Right hindlimb (tissue), 1 donor: ENCODE measurements at places on chromosomes 2 and 18.

DNA sequence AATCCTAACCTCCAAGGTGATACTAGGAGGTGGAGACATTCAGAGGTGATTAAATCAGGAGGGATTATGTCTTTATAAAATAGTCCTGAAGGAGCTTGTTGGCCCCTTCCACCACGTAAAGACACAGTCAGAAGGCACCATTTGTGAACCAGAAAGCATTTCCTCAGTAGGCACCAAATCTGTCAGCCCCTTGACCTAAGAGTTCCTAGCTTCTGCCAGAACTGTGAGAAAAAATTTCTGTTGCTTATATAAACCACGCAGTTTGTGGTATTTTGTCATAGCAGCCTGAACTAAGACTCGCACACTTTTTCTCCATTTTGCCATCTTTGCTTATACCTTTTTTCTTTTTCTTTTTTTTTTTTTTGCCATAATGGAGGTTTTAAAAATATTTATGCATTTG lies 18.6 kb upstream of the NARS1 start:
- DNase-seq, result no peak

DNA sequence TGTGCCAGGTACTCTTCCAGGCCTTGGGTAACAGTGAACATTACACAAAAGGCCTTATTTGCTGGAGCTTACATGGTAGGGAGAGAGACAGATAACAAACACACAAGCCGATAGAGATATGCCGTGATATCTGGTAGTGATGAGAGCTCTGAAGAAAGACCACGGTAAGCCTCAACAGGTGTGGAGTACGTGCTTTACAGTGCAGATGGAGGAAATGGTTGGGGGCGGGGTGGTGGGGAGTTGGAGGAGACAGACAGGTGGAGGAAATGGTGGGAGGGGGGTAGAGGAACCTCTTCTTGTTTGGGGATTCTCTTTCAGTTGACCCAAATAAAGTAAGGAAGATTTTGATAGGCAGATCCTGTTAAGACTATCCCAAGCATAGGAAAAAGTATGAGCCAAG lies 141.1 kb upstream of the ALPP start:
- DNase-seq, result no peak

- DNase-seq, result no peak
These were observed 55.0 kb downstream of the RNF144A start for GRCh38 chr2:6972067-6972710.

GRCh38 chr2:102062802-102063201 lies 71.0 kb downstream of the IL1R2 start:
- DNase-seq, result no peak

- no peak for DNase-seq
These were observed 74.5 kb downstream of the QPCT start for GRCh38 chr2:37418956-37419355.

DNA sequence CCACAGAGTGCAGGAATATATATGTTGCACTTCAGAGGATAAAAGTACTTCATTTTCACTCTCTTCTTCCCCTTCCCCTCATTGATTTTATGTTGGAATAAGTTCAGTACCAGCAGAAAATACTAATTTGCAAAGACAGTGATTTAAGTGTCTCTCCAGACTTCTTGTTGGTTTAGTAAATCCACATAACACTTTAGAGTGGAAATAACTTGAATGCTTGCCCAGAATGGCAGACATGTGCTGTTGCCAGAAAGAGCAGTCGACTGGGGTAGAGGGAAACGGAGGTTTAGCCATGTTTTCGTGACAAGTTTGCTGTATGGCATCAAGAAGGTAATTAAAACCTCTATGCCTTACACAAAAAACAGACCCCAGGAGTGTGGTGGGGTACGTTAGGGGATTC lies 246.0 kb upstream of the CXCR4 start:
- no peak for DNase-seq

- no peak for DNase-seq
These were observed 72.5 kb downstream of the VAPA start for GRCh38 chr18:9986156-9986930.

- no peak for DNase-seq
These were observed 225.0 kb downstream of the ALPK2 start for GRCh38 chr18:58403799-58404455.

DNA sequence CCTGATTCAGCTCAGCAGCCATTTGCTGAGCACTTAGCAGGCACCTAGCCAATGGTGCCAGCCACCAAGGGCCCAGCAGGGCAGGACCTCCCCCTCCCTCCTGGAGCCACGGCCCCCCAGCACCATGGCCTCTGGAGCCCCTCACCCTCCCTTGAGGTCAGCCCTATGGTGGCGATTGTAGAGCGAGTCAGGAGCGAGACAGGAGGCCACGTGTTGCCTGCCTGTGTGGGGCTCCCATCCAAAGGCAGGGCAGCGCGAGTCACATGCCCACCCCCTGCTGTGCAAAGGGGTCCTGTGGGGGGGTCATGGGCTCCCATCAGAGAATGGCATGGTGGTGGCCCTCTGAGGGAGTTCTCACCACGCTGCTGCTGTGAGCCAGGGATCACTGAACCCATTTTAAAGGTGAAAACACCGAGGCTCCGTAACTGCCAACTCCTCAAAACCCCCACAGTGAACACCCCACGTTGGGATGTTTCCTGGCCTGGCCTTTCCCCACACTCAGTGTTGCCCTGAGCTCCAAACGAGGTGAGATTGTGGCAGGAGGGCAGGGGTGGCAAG lies 35.6 kb downstream of the RAMP1 start:
- DNase-seq, result no peak

GRCh38 chr2:53668624-53669026 lies 99.0 kb upstream of the CHAC2 start:
- no peak for DNase-seq

DNA sequence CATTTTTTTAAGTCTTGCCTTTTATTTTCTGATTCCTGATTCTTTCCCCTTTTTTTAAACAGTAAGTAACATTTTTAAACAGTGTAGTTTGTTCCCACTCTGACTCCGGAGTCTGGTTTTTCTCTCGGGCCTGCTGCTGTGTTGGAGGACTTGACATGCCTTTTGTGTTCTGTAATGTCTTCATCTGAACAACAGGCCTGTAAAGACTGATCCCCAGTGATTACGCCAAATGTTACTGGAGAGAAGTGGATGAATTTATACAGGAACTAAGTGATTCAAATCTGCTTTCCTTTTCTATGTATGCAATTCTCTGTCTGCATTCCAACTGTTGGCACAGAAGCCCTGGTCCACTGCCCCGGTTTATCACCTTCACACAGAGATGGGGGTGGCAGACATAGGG lies 54.3 kb upstream of the RMDN2 start:
- no peak for DNase-seq

DNA sequence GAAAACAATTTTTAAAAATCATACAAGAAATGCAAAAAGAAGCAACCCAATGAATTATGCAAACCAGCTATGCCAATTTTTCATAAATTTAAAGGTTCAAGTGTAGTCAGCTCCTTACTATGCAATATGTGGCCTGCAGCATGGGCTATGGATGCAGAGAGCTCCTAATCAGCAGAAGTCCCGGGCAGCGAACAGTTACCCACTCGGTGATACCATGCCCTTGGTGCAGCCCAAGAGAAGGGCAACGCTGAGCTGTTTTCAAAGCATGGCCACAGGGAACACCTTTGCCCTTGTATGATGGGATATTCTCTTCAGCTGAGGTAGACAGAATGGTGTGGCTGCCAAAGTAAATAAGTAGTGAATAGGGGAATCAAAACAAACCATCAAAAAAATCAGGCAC lies 17.3 kb upstream of the ARL5A start:
- no peak for DNase-seq

GRCh38 chr2:8285081-8285480 lies 396.8 kb upstream of the ID2 start:
- no peak for DNase-seq

DNA sequence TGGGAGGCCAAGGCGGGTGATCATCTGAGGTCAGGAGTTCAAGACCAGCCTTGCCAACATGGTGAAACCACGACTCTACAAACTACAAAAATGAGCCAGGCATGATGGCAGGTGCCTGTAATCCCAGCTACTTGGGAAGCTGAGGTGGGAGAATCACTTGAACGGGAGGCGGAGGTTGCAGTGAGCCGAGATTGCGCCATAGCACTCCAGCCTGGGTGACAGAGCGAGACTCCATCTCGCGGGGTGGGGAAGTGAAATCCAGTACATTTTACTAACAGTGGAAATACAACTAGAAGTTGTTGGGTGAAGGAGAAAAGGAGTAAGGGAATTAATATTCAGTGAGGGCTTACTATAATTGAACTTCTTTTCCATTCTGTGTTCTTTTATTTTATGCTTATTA lies 13.2 kb upstream of the ENOSF1 start:
- DNase-seq, result no peak

DNA sequence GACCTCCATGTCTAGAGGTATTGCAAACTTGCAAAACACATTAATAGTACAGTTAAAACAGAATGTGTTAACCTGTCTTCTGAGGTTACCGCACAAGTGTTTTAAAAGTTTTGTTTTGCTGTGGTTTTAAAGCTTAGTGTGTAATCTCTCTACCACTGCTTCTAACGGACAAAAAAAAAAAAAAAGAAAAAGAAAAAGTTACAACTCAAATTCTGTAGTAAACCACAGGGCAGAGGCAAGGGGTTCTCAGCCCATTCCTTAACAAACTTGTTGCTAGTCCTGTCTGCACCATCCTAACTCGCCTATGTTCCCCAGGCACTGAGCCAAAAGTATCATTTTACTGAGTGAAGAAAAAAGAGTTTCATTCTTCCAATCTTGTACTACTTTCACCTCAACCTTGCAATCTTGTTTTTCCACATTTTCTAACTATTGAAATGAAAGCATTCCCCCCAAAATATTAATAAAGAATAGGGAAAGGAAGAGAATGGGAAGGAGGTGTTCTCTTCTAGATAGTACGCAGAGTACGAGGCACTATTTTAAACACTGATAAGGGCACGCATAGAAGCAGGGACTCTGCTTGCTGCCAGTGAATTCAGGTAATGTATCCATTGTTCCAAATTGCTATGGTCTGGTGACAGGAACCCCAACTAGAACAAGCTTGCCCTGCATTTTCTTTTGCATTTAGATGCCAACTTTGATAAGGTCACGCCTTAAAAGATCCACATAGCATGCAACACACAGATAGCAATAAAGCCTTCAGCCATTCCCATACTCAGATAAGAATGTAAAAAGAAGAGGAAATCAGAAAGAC lies 47.1 kb downstream of the IKZF2 start:
- DNase-seq, result no peak

DNA sequence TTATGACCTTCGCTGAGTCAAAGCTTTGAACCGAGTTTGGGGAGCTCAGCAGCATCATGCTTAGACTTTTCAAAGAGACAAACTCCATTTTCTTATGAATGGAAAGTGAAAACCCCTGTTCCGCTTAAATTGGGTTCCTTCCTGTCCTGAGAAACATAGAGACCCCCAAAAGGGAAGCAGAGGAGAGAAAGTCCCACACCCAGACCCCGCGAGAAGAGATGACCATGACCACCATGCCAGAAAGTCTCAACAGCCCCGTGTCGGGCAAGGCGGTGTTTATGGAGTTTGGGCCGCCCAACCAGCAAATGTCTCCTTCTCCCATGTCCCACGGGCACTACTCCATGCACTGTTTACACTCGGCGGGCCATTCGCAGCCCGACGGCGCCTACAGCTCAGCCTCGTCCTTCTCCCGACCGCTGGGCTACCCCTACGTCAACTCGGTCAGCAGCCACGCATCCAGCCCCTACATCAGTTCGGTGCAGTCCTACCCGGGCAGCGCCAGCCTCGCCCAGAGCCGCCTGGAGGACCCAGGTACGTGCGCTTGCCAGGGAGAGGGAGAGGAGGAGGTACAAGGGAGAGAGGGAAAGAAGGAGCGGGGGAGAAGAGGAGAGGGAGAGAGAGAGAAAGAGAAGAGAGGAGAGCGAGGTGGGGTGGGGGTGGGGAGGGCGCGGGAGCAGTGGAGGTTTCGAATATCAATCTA lies at the start of gene DLX1:
TSS of gene DLX1 (plus strand) at position 48 of the 700 bp plus-strand sequence. CDS start at position 219, 171 bp downstream.
- no peak for DNase-seq

DNA sequence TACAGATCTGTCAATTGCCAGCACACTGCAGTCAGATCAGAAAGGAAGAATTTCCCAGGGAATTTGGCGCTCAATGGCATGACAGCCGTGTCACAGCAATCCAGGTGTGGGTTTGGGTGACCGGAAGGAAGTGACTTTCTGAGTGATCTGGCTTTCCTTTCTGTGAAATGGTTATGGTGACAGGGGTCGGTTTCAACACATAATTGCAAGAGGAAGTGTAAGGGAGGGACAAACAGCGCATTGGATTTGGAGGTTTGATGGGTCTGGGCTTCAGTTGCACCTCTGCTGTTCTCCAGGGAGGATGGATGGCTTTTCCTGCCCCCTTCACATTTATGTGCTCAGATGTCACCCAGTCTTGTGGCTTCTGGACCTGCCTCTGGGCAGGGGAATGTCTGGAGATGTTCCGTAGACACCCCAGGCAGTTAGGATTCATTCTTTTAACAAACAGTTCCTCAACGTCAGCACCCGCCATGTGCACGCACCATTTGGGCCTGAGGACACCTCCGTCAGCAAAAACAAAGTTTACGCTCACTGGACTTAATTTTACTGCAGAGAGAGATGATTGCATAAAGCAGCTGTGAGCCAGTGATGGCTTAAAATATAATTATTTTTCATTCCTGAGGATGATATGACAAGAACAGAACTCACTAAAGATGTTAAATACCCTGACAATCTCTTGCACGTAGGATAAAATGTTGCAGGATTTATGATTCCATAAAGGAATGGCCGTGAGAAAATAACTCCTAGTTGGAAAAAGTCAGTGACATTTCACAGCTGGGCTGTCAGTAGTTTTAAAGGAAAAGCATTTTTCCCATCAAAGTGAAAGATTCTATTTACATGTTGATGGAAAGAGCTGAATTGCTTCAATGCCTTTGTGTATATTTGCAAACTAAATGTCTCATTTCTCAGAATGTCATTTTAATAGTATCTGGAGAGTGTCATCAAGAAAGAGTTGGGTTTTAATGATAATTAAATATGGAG lies 36.9 kb downstream of the MBP start:
- no peak for DNase-seq

DNA sequence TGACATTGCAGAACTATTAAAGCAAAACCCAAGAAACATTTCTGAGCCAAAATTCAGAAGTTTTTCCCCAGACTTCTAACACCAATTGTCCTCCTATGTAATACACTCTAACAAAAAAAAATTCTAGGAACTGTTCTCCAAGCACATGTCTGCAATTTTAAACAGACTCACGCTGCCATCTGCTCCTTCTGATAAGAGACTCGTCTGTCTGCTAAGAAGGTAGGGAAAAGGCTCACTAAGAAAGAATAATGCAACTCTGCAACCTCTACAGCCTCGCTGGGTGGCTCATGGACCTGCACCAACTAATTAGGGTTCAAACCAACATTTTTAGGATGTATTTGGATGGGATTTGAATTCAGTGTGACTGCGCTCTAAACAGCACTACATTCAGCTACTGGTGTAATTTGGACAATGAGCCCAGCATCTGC lies 366.5 kb downstream of the DSC3 start:
- no peak for DNase-seq

GRCh38 chr2:46843316-46843715 lies 72.3 kb downstream of the MCFD2 start:
- no peak for DNase-seq
